ENCODE measurements at places on chromosomes 12 and 14. TPM values are rescaled to one million over a fixed set of nuclear protein-coding genes. Genes with fewer than 3 reads are reported as not detected.

DNA sequence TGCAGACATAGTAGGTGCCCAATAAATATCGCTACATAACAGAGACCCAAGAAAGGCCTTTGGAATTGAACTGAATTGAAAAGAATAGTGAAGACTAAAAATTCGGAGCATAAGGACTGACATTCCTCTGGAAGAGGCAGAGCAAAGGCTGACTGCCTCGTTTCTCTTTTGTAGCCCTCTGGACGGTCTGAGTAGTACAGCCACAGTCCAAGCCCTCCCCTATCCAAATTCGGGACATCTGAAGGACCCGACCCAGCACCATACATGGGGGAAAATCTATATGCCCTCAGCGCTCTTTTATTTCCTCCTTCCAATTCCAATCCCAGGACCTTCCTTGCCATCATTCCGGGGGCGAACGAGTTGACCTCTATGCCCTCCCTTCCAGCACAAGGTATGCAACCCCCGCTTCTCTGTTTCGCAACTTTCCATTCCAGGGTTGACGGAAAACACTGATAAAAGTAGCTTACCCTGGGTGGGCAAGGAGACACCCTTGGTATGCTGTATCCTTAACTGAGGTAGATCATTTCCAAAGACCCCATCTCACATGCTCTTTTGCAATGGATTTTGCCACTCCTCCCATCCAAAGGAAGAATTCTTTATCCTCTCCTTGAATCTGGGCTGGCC lies 127.4 kb upstream of the MAP1LC3B2 start:
- H3K4me1 ChIP-seq, result peaks cover 63% of the 10 kb centered on the region
- H3K36me3 ChIP-seq, result 0 out of 2 replicates have a peak, but pooled peaks cover 2% of the 10 kb centered on the region
- no peaks in the 10 kb centered on the region for H3K27me3 ChIP-seq
- H3K4me3 ChIP-seq, result no peak overlapping the region

DNA sequence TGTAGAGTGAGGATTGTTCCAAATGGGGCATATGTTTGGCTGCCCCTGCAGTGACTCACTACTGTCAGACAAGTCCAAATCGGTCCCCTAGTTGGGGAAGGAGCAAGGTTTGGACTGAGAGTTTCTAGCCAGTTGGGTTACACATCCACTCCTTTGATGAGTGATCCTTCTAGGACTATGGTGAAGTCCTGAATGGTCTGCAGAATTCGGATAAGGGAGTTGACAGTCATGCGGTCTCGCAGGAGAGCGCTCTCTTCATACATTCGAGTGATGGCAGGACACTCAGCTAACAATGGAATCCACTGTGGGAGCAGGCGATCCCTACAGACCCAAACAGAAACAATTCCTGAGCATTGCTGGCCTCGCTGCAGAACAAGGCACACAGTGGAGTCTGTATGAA lies 61.5 kb upstream of the SINHCAF start:
- no peaks in the 10 kb centered on the region for H3K27me3 ChIP-seq
- no peaks in the 10 kb centered on the region for H3K4me1 ChIP-seq
- no peak overlapping the region for H3K27ac ChIP-seq
- no peak for DNase-seq

DNA sequence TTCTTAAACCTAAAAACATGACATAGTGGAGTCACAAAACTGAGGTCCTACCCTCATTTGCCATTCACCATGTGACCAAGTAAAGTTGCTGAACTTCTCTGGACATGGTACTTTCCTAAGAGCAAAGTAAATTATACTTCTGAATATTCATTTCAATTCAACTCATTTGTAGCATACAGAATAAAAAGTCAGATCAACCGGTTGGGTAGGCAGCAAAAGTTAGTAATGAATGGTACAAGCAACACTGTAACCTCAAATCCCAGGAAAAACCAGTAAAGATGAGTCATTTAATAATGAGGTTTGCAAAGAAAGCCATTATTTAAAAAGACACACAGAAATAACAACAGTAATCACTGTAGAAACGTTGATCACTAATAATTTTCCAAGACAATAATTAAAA lies 8.7 kb downstream of the POLE2 start:
- H3K27ac ChIP-seq, result no peak overlapping the region
- no peaks in the 10 kb centered on the region for H3K27me3 ChIP-seq
- no peak overlapping the region for H3K4me3 ChIP-seq
- no peak for DNase-seq
- H3K36me3 ChIP-seq, result peaks cover 12% of the 10 kb centered on the region
- H3K4me1 ChIP-seq, result no peaks in the 10 kb centered on the region

Gene PCED1B
- 0.86 TPM for total RNA-seq

Data from HCT116 (cell line).